AG09319 (cell line): ENCODE measurements at places on chromosomes 1 and 21.
A peak's percentile ranks its signal among the peaks of the same experiment; 100 is the strongest.

- no peak for DNase-seq
Observed at GRCh38 chr1:39103328-39104157, 77.4 kb downstream of the NDUFS5 start.

DNA sequence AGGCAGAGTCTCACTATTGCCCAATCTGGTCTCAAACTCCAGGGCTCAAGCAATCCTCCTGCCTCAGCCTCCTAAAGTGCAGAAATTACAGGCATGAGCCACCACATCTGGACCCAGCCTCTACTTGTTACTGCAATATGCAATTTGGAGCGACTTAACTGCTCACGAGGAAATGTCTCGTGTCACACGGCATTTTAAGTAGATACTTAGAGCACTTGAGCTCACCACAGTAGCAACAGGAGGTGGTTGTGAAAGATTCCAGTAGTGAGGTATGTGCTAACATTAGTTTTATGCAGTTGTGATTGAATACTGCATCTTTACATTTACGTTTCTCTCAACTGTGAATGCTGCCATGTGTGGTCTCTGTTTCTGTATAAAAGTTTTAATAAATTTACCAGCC is 5.8 kb upstream of the NDUFV3 start:
- no peak for DNase-seq

GRCh38 chr1:190908691-190909090 is 431.0 kb upstream of the BRINP3 start:
- DNase-seq: no peak

DNA sequence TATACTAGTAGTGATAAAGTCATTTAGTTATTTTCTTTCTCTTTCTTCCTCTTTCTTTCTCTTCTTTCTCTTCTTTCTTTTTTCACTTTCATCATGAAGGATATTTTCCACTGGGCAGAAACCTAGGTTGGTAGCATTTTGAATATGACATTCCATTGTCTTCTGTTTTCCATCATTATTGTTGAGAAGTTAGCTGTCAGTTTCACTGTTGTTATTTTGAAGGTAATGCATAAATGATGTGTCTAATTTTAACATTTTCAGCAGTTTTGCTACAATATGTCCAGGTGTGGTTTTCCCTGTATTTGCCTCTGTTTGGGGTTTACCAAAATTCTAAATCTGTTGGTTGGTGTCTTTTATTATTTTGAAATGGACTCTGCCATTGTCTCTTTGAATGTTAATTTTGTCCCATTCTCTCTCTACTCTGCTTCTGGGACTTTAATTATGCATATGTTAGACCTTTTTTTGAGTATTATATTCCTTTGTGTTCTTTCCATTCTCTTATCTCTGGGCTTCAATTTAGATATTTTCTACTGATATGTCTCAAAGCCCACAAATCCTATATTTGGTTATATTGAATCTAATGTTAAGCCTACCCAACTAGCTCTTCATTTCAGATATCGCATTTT is 96.7 kb downstream of the HFM1 start:
- no peak for DNase-seq

DNA sequence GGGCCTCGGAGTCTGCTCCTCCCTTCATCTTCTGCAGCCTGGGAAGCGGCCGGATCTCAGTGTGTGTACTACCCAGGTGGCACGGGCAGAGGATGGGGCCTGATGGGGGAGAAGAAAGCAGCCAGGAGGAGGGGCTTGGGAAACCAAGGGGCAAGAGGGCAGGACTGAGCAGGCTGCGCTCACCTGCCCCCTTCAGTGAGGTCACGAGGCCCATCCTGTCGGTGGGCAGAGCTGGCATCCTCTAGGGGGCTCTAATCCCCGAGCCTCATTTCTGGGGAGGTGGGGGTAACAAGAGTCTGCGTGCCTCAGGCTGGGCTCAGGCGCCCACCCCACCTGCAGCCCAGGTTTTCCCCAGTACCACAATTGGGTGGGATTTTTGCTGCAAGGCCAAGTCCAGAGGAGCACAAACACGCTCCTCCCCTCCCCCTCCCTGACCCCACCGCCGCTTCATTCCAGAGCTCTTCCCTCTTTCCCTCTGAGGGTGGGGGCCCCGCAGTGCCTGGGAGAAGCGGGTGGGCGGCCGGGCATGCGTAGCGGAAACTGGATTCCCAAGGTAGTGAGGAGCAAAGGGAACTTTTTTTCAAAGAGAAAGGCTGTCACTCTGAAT is 1.8 kb upstream of the WNT3A start:
- DNase-seq: no peak

- DNase-seq: no peak
Observed at GRCh38 chr1:160025314-160025713, 6.5 kb downstream of the PIGM start.

DNA sequence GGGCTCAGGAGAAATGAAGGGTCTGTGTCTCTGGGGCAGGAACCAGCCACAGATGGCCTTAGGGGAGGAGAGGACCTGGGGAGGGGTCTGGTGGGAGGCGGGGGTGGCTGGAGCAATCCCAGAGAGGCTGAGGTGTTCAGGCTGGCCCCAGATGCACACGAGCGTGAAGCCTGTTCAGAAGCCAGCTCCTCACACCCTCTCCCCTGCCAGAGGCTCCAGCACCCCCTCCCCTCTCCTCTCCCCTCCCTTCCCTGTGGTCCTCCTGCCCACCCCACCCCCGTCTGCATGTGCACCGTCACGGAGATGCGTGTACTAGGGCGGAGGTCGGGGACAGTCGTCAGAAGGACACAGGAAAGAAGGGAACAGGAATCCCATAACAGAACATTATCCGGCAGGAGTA is 115.0 kb upstream of the COL6A1 start:
- DNase-seq: no peak

- DNase-seq: no peak
Observed at GRCh38 chr1:178682429-178682828, 42.6 kb upstream of the RALGPS2 start.

DNA sequence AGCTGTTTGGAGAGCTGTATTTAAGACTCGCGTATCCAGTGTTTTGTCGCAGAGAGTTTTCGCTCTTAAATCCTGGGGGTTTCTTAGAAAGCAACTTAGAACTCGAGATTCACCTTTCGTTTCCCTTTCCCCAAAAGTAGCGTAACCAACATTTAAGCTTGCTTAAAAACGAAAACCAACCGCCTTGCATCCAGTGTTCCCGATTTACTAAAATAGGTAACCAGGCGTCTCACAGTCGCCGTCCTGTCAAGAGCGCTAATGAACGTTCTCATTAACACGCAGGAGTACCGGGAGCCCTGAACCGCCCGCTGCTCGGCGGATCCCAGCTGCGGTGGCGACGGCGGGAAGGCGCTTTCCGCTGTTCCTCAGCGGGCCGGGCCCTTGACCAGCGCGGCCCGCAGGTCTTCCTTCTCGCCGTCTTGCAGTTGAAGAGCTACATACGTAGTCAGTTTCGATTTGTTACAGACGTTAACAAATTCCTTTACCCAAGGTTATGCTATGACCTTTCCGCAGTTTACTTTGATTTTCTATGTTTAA is 1.9 kb downstream of the OLIG1 start:
- DNase-seq: no peak

DNA sequence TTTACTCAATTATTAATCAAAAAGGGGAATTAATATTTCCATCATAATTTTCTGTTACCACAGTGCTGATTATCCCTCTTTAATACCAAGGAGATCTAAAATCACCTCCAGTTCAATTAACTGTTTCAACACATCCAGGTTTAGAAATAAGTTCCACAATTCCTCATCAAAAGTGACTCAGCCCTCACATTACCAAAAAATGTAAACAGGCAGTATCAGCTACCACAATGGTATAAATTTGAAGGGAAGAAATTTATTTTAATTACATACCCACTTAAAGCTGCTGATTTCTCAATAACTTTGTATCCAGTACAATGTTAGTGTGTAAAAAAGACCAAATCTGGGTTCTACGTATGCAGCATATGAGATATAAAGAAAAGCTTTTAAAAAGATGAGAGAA is 51.9 kb downstream of the EIF4G3 start:
- DNase-seq: no peak

DNA sequence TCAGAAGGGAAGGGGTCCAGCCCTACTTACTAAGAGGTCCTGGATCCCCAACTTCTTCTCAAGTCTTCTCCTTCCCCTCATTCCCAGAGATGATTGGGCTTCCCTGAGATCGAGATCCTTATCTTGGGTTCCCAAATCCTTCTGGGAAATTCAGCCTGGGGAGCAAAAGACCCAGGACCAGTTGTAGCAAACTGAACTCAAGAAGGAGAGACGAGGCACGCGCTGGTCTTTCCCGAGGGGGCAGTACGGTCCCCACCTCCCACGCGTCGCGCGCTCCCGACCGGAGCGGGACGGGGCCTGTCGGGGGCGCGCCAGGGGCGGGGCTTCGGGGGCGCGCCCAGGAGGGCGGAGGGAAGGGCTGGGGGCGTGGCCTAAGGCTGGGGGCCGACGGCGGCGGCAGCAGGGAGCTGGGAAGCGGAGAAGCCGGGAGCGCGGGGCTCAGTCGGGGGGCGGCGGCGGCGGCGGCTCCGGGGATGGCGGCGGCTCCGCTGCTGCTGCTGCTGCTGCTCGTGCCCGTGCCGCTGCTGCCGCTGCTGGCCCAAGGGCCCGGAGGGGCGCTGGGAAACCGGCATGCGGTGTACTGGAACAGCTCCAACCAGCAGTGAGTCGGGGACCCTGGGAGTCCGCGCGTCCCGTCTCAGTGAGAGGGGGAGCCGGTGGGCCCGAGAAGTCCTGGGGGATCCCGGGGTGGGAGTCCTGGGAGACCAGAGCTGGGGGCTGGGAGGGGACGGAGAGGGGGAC is at the start of gene EFNA3:
Gene EFNA3, plus strand, starts transcription at position 369 of the 741 bp plus-strand sequence. Its CDS starts 105 bp downstream, at position 474.
- no peak for DNase-seq

DNA sequence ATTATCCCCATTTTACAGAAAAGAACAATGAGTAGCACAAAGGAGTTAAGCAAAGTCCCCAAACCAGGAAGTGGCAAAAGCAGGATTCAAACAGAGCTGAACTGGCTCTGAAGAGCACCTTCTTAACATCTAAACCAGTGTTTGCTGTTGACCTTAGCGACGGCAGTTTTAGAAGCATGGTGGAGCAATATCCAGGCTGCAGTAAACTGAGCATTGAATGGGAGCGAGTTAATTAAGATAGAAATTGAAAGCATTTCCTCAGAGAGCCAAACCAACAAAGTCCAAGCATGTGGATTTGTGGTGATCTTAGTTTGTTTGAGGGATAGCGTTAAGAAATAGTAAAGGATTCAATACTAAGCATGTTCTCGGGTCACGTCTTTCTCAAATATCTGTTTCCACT is 13.4 kb upstream of the ZNF281 start:
- no peak for DNase-seq

DNA sequence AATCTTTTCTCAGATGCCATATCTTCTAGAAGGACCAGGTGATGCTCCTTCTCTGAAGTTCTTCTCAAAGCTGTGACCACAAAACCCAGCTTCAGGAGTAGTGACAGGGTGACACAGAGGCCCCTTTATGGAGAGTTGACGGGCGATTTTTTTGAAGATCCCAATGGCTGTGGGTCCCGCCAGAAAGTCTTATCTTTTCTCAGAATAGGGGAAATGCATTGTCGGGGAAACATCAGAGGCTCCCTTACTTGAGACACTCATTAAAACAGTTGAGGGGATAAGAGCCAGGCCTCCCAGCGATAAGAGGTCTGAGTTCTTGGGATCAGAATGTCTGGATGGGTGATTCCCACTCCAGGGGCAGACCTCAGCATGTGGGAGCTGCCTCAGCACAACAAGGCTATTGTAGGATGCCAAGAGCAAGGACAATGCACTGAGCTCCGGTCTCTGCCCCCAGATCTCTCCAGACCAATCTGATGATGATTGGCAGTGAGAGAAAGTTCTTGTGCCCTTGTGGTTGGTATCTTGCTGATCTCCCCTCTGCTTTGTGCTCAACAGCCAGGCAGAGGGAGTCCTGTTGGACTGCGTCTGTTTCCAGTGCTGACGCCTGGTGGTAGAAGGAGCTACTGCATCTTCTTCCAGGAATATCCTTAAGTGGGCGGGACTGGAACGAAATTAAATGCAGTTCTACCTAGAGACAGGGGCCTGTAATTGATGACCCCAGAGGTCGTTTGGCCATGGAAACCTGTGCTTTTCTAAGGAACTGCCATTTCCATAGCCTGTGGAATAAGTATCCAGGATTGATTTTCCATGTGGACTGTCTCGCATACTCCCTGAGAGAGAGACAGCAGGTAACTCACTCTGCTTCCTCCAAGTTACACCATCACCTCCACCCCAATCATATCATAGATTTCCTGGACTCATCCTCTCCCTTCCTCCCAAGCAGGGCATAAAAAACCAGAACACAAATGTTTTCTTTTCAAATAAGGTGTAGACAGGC is 6.8 kb upstream of the ACKR1 start:
- DNase-seq: peak; percentile 42

GRCh38 chr21:44304877-44305293 is 5.0 kb downstream of the PFKL start:
- no peak for DNase-seq

GRCh38 chr1:201332616-201333335 is 44.7 kb downstream of the TNNT2 start:
- no peak for DNase-seq

- DNase-seq: no peak
Observed at GRCh38 chr1:160058087-160058486, 11.9 kb downstream of the KCNJ10 start.
